H9 (cell line): ENCODE measurements at places on chromosomes 4 and X.
A peak's percentile ranks its signal among the peaks of the same experiment; 100 is the strongest.

GRCh38 chrX:84876876-84877275, 126.8 kb upstream of the APOOL start:
- DNase-seq: no peak

GRCh38 chr4:81592701-81593100, 121.0 kb upstream of the RASGEF1B start:
- no peak for DNase-seq

DNA sequence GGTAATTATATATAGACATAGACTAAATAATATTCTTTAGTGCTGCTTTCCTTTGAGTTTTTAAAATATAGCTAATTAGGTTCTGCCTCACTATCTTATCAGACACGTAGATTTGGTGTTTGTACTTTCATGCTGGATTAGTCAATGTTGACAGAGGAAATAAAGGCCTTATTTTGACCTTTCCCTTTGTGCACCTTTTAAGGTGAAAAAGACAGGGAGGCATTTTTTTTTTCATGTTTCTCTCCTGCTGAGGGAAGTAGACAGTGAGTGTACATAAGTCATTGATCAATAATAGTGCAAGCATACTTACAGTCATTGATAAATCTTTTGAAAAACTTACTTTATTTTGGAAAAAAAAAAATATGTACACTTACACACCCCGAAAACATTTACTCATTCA, 467.8 kb downstream of the GRXCR1 start:
- no peak for DNase-seq

GRCh38 chr4:149784018-149784417, 31.6 kb downstream of the IQCM start:
- no peak for DNase-seq

GRCh38 chrX:84108584-84108983, 79.4 kb downstream of the RPS6KA6 start:
- peak; percentile 13 for DNase-seq

DNA sequence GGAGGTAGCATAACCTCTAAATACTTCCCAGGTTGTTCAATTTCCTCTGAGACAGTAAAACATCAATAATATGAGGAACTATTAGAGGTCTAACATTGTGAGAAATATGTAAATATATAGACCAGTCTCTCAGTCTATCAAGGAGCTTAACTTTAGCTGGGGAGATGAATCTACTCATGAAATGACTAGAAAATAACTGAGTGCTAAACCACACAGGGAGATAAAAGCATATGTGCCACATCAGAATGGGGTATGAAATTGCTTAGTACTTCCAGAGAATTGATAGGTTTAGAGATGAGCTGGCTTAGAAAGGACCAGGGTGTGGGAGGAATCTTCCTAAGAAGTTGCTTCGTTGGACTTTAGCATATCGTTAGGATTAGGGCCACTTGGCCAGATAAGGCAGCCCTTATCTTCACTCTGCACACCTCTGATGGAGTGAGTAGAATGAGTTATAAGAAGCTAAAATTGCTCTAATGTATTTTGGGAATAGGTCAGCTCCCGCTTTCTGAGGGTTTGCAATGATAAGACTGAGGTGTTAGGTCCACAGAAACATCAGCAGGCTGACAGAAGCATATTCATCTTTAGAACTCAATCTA, 299.2 kb downstream of the UNC5C start:
- no peak for DNase-seq

DNA sequence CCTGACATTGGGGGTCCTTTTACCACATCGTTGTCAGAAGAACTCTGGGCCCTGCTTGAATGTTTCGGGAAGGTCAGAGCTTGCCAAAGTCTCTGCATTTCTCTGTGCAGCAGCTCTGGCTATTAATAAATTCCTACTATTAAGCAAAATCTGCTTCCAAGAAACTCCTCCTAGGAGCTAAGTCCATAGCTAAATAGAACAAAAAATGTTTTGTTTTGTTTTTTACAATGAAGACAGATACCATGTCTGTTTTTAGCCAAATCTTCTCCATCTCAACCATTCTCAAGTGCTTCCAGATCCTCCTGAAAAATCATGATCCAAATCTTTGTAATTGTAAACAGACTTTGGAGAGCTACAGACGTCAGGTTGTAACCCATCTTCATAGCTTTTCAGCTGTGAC, 161.6 kb downstream of the SPATA18 start:
- DNase-seq: no peak

- DNase-seq: no peak
These were observed 6.6 kb downstream of the CCDC110 start for GRCh38 chr4:185464887-185465286.

DNA sequence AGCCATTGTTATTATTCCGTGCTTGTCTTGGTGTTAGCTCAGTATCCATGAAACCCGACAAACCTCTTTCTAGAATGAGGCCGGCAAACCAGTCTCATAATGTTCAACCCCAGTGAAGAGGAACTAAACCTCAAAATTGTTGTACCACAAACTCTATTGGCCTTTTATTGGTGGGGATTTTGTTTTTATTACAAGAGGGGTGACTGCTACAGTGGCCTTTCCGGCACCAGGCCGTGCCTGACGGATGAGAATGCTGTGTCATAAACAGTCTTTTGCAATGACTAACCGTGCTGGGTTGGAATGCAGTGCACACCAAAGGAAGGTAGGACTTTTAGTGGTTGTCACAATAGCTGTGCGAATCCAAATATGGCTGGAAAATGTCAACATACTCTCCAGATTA, 60.8 kb downstream of the SHROOM2 start:
- DNase-seq: no peak
